ENCODE measurements at places on chromosomes 13 and 19.

- no peak for DNase-seq
Observed at GRCh38 chr13:59774491-59774971, 389.2 kb downstream of the DIAPH3 start.

- DNase-seq, result no peak
Observed at GRCh38 chr13:37645181-37645740, 46.7 kb upstream of the POSTN start.

DNA sequence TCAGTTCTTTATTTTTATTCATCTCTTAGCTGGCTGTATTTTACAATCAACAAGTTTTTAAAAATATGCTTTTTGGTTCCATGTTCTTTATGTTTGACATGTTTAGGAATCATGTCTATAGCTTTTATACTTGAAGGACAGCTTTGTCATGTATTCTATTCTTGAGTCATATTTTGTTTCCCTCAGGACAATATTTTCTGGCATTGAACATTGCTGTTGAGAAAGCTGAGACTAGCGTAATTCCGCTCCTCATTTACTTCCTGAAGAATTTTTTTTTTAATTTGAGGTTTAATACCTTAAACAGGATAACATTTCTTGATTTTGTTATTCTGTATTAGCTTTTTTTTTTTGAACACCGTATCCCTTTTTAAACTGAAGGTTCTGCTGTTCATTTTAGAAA is 53.2 kb downstream of the RB1 start:
- no peak for DNase-seq

DNA sequence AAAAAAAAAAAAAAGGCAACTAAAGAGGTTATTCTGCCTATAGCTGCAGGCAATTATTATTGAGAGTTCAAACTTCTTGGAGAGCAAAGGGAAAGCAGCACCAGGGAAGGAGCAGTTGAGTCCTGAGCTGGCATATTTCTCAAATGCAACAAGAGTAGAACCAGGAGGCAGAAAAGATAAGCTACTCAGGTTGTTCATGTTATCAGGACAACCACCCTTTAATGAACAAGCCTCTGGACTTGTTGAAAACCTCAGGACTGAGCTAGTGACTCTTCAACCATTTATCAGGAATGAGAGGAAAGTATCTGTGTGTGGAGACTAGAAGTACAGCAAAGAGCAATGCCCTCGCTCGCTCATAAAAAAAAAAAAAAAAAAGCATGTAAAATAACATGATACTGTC is 183.0 kb downstream of the KCTD12 start:
- DNase-seq, result no peak

GRCh38 chr19:49391581-49392399 is 3.7 kb downstream of the KASH5 start:
- no peak for DNase-seq

DNA sequence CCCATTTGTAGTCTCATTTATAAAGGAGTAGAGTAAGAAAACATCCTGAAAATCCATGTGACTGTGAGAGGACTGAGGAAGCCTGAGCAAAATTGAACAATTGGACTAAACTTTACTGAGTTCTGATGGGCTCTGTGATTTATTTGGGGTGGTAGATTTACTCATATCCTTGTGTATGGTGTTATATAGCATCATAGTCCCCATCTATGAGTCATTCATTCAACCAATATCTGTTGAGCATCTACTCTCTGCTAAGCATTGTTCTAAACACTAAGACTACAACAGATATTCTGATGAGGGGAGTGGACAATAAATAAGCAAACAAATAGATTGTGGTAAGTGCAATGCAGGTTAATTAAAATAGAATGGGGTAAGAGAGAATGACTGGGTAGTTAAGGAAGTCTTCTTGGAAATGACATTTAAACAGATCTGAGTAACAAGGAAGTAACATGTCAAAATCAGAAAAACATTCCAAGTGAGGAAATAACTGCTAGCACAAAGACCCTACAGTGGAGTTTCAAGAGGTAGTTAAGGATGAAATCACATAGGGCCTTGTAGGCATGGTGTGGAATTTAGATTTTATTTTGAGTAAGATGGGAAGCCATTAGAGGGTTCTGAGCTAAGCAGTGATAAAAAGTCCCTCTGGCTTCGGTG is 36.3 kb upstream of the MLNR start:
- DNase-seq, result no peak

GRCh38 chr19:55080121-55080967 is 4.7 kb downstream of the EPS8L1 start:
- no peak for DNase-seq

GRCh38 chr19:17025991-17026658 is 485 bp downstream of the CPAMD8 start:
- DNase-seq, result no peak

GRCh38 chr13:43551897-43552456 is 234.8 kb downstream of the ENOX1 start:
- DNase-seq, result no peak

- no peak for DNase-seq
Observed at GRCh38 chr13:85298387-85298924, 500.8 kb downstream of the SLITRK6 start.

DNA sequence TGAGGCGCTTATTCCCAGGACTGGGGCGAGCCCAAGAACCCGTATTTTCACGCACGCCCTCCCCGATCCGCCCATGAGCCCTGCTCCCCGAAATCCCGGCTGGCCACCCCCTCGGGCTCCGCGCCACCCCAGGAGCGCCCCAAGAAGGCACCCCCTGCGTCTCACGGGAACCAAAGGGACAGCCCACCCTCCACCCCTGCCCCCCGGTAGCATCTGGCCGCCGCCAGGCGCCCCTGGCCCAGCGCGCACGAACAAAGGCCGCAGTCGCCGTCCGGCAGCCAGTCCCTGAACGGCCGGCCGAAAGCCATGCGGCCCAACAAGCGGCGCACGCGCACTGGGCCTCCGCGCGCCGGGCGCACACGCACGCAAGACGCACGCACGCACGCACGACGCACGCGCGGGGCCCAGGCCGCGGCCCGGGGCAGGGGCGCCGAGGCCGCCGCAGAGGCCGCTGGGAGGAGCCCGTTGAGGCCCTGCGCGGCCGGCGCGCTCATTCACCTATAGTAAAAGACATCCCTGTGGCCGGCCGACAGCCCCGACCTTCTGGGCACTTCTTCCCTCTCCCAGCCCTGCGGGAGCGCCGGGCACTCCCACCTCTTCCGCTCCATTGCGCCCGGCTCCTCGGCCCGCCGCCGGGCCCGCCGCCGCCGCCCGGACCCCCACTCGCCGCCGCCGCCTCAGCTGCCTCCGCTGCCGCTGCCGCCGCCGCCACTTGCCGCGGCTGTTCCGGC is 476 bp downstream of the MBD3 start:
- DNase-seq, result no peak

GRCh38 chr13:25281935-25282332 is 5.4 kb downstream of the MTMR6 start:
- DNase-seq, result no peak

GRCh38 chr19:58305932-58306323 is 751 bp downstream of the ERVK3-1 start:
- DNase-seq, result no peak

GRCh38 chr19:19405971-19406877 is 749 bp downstream of the GATAD2A start:
- no peak for DNase-seq

- no peak for DNase-seq
Observed at GRCh38 chr13:111187960-111188541, 72.9 kb downstream of the ARHGEF7 start.

- no peak for DNase-seq
Observed at GRCh38 chr19:21483589-21484170, 21.7 kb upstream of the ZNF429 start.

DNA sequence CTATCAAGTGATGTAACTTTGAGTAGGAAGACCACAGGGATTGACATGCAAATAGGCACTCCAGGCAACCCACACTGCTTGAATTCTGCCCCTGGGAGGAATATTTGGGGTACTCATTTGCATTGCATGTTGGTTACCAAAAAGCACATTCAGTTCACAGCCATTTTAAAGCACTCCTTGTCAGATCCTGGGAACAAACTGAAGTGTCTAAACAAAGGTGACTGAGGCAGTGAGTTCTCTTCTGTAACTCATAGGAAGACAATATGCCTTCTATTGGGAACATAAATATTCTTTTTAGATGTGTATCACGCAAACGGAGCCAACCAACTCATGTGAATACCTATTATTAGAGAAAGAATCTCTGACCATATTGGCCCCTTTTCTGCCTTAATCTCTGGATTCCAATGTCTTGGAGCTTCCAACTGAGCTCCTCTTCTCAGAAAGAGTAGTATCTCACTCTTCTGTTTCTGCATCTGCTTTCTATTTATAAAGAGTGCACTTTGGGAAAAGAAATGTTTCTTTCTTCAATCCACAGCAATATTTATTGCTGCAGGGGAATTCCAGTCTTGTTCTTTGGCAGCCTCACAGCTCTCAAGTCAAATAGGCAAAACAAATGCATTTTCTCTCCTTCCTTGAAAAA is 125.7 kb upstream of the NBEA start:
- DNase-seq, result no peak

GRCh38 chr19:4284176-4284958 is 5.3 kb downstream of the SHD start:
- no peak for DNase-seq

DNA sequence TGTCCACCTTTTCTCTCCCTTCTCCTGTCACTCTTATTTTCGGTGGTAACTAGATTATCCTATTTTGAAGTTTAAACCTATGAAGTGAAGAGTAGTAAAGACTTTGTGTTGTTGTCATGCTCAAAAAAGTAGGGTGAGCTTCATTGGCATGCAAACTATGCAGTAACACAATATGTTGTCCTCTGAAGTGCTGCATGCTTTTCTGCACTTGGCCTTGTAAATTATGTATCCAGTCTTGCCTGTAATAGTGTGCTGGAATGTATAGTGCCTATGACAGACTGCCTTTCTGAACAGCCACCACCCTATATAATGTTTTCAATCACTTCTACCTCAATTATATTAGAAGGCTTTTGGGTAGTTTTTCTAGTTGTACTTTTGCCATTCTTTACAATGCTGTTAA is 1198.2 kb upstream of the PCDH20 start:
- DNase-seq, result no peak

DNA sequence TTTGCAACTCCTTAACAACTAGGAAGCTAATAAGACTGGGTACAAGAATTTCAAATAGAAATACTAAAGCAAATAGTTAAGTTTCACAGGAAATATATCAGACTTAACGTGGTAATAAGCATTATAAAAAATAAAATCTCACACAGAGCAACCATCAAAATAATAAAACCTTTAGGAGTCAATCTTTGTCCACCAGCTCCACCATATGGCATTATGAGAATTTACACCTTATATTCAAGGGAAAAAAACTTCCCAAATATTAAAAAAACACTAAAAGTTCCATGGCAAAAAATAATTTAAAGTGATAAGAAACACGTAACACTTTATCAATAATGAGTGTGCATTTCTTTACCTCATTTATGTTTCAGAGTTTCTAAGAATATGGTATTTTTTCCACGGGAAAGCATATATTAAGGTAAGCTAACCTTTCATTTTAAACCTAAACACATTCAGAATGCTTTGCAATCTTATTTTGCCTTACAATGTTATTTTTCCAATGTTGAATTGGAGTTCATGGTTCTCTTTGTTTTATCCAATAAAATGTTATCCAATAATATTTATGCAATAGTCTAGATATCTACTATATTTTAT is 423.2 kb upstream of the SGCG start:
- no peak for DNase-seq

GRCh38 chr13:44153496-44153895 is 220.1 kb upstream of the SERP2 start:
- no peak for DNase-seq

DNA sequence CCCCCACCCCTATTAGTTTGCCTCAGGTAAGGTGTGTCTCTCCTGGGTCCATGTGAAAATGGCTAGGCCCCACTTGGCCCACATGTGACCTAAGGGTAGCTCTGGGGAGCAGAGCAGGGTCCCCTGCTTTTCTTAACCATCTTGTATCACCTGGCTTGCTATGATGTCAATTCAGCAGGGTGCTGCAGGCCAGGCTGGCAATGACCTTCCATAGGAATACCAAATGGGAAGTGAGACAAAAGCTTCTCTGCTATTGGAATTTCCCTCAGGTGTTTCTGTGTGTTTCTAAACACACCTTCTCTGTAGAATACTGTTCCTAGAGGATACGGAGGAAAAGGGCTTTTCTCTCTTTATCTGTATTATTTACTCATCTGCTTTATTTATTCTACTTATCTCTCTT is 35.7 kb upstream of the DACH1 start:
- DNase-seq, result no peak

DNA sequence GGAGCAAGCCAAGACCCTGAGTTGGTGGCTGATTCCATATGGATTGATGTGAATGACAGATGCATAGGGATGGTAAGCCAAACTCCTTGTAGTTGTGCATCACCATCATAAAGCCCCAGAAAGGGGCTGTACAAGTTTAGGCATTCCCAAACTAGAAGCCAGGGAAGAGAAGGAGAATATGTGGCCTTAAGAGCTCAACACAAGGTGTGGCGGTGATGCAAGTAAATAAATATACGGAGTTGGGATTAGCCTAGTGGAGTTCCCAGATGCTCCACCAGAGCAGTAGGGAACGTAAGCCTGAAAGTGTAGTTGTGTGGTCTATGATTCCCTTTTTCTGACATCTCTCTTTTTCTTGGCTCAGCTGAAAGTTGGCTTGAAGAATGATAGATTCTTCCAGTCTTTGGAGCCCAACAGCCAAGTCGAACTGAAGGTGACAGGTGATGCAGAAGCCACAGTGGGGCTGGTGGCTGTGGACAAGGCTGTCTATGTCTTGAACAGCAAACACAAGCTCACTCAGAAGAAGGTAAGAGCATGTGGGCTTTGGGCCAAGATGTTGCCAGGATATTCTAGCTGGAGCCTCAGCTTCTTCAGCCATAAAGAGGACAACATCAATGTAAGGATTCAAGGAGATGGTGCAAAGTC is 30.1 kb downstream of the RDH8 start:
- no peak for DNase-seq

- DNase-seq, result no peak
Observed at GRCh38 chr13:38733146-38733545, 46.3 kb downstream of the FREM2 start.

DNA sequence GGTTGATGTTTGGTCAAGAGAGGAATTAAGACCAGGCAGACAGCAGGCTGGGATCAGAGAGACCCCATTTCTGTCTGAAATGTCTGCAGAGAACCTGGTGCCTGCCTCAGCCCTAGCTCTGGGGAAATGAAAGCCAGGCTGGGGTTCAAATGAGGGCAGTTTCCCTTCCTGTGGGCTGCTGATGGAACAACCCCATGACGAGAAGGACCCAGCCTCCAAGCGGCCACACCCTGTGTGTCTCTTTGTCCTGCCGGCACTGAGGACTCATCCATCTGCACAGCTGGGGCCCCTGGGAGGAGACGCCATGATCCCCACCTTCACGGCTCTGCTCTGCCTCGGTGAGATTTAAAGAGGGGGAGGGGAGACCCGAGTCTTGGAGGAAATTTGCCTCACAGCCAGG is at the start of gene LILRB4:
Gene LILRB4 (plus strand): TSS at position 256 of the 400 bp plus-strand sequence. CDS start 49 bp downstream, at position 305.
- no peak for DNase-seq

DNA sequence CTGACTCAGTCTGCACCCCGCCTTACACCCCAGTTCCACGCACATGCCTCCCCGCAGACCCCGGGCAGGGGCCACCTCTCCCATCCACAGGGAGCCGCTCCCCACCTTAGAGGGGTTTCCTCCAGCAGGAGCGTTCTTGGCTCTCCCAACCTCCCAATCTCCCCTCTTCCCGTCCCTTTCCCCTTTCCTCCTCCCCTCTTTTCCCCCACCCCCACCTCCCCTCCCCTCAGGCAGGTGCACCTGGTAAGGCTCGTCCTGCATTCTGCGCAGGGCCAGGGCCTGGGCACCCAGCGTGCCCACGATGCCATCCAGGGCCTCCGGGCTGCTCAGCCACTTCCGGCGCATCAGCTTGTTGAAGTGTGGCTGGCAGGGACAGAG is 27.3 kb downstream of the EXOC3L2 start:
- DNase-seq, result no peak
